ENCODE measurements at places on chromosomes 4 and X.

GRCh38 chr4:8192748-8193738 is 6.0 kb upstream of the SH3TC1 start:
- DNase-seq: peak; percentile 34

DNA sequence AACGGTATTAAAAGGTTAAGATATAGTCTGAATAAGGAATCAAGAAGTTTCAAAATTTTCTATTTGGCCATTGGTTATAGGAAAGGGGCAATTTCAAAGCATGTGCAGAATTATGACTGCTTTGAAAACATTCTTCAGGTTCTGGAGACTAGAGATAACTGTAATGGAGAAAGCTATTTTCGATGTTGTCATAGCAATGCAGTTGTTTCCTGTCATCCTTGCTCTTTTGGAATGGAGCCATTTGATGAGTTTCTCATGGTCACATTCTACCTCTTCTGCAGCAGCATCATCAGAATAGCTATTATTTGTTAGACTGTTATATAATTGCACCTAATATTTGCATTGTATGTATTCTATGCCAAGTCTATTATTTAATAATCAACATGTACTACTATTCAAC is 368.2 kb upstream of the NR3C2 start:
- no peak for DNase-seq

DNA sequence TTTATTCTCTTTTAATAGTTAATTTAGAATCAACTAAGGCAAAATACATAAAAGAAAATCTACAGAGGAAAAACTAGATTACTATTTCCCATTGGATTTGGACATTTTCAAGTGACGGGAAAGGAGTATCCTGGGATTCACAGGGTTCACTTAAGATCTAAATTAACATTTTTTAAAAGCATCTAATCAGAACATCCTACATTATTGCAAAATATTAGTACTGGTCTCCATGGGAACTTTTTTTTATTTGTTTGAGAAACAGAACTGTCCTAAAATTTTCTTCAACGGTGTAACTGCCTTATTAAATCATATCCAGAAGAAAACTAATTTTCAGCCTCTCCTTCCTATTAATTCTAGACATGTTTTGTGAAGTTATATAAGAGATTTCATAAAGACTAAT is 69.7 kb downstream of the METTL14 start:
- DNase-seq: no peak

- DNase-seq: peak; percentile 98
Measured at GRCh38 chr4:6709230-6710114, at the start of gene MRFAP1L1. TSS of gene MRFAP1L1 (minus strand) at chr4:6709865. CDS start at chr4:6709629, 236 bp downstream.

GRCh38 chr4:112813790-112814189 is 176.8 kb downstream of the LARP7 start:
- DNase-seq: peak; percentile 68

- DNase-seq: peak; percentile 52
Measured at GRCh38 chr4:113821856-113822255, 60.3 kb upstream of the CAMK2D start.

- DNase-seq: peak; percentile 76
Measured at GRCh38 chrX:20623448-20623847, 356.7 kb upstream of the RPS6KA3 start.

DNA sequence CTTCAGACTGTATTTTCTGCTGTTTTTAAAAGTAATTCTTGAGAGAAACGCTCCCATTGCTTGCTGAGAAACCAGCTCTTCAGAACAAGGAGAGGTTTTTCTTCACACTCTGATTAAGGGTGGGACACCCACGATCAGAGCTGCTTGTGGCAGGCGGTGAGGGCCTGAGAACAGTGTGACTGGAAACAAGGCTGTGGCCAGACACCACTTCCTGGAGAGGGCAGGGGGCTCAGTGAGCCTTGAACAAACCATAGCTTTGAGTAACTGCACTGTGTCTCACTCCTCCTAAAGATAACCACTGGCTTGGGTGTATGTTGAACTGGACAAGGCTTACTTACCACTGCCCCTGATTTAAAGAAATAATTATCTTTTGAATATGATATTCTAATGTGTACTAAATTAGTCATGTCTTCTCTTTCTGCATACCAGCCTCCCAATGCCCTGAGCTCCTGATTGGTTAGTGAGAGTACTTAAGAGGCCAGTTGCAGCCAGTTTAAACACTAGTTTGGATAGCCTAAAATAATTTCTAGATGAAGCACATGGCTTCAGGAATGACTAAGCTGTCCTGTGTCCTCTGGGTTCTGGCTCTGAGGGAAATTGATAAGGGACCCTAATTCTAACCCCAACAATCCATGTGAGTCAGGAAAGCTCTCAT is 3.7 kb upstream of the GPR82 start:
- peak; percentile 1 for DNase-seq

DNA sequence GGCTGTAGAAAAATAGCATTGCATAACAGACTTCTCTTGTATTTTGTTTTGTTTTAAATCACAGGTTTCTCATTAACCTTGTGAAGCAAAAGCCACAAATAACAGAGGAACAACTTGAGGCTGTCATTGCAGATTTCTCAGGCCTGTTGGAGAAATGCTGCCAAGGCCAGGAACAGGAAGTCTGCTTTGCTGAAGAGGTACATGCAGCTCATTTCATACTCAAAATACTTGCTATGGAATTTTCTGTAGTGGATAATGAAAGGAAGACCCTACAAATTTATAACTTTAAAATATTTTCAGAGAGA is 17.6 kb downstream of the AFP start:
- no peak for DNase-seq

DNA sequence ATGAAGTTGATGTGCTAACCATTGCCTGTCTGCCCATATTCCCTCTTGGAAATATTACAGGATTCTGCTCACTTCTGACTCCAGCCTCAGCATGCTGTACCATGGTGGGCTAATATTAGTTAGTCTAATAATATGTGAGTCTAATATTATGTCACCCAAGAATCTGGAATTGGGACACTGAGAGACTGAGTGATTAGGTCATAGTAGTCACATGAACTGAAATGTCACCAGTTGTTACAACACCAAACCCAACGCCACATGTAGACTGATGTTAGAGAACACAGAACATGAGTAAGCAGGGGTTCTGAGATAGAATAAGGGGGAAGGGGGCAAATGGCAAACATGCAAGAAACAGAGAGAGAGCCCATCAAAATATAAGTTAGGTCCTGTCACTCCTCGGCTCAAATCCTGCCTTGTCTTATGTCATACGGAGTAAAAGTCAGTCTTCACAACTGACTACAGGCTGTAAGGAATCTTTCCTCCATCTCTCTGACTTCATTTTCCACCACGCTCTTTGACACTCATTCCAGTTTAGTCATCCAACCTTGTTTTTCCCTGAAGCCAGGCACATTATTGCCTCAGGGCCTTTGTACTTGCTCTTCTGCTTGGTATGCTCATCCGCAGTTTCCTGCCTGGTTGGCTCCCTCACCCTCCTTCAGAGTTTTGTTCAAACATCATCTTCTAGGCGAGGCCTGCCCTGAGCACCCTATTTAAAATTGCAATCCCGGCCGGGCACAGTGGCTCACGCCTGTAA is 9.6 kb upstream of the SLAIN2 start:
- peak; percentile 73 for DNase-seq

DNA sequence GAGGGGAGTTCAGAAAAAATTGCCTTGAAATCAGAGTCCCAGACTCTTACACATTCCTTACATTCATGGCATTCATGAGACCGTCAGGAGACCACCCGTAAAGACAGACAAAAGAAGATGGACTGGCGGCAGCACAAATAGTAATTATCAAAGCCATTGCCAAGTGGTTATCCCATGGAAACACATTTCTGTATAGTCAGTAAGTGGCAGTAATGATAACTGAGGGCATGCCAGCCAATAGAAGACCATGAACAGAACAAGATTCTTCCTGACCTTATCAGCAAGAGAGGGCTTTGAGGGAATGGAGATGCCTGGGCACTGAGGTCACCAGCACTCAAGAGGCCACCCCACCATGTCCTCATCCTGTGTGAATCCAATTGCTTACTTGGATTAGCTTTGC is 121.7 kb upstream of the HCCS start:
- peak; percentile 71 for DNase-seq

- no peak for DNase-seq
Measured at GRCh38 chrX:24657671-24658386, 10.7 kb upstream of the PCYT1B start.

- DNase-seq: no peak
Measured at GRCh38 chr4:75696071-75696470, 22.9 kb upstream of the G3BP2 start.

GRCh38 chrX:100645106-100645505 is 1.1 kb downstream of the SRPX2 start:
- DNase-seq: no peak

GRCh38 chr4:186201010-186201409 is 9.6 kb downstream of the CYP4V2 start:
- no peak for DNase-seq

- DNase-seq: peak; percentile 95
Measured at GRCh38 chr4:87843936-87844335, 11.2 kb downstream of the MEPE start.
